CD4-positive, alpha-beta T cell treated with Interleukin-17A for 1 hour (primary cell): ENCODE measurements at places on chromosomes 12 and 14.

- peak; percentile 83 for DNase-seq
Observed at GRCh38 chr12:47276621-47277309, 197.0 kb upstream of the AMIGO2 start.

- DNase-seq, result no peak
Observed at GRCh38 chr12:3879846-3880245, 6.6 kb upstream of the PARP11 start.

- no peak for DNase-seq
Observed at GRCh38 chr12:26044592-26044991, 80.2 kb downstream of the BHLHE41 start.

GRCh38 chr12:9763025-9763424 is 2.3 kb upstream of the CD69 start:
- peak; percentile 72 for DNase-seq

DNA sequence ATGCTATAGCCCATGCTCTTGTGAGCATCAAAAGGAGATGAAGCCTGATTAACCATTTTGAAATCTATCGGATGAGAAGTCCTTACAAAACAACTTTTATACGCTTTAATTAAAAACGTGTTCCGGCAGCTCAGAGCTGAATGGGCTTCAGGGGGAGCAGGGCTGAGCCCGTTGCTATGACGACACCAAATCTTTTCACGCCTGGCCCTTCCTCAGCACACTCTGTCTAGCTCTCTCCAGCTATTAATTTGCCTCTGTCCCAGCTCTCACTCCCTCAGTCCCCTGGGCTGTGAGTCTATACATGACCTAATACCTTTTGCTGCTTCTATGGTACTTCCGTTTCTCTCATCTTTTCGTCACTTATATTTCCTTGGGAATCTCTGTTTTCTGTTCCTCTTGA is 15.8 kb downstream of the FOXA1 start:
- DNase-seq, result no peak

DNA sequence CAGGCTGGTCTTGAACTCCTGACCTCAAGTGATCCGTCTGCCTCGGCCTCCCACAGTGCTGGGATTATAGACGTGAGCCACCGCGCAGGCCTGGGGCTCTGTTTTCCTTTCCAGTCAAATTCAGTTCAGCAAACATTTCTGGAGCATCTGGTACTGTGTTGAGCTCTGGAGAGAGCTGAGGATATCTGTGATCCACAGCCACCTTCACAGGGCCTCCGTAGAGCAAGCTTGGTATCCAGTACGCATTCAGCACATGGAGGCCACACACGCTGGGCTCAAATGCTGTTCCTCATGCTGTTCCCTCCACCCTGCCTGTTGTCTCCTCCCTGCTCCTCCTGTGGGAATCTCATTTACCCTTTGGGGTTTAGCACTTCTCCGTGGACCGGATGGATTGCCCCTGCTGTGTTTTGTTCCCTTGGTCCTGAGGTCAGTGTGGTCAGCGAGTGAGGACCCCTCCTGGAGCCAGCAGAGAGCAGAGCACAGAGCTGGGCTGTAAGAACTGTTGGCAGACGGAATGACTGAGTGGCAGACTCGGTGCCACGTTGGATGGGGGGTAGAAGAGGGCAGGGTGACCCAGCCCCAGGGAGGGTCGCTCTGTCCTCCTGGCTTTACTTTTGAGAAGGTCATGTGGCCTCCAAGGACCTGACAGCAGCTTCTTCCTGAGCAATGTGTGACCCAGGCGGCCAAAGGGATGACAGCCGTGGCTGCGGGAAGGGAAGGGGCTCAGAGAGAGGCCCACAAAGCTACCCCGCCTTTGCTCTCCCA is 891 bp downstream of the RPS6KL1 start:
- DNase-seq, result no peak

GRCh38 chr12:27653661-27654060 is 42.6 kb upstream of the REP15 start:
- no peak for DNase-seq

- DNase-seq, result no peak
Observed at GRCh38 chr12:100688451-100688864, 106.1 kb upstream of the ANO4 start.

DNA sequence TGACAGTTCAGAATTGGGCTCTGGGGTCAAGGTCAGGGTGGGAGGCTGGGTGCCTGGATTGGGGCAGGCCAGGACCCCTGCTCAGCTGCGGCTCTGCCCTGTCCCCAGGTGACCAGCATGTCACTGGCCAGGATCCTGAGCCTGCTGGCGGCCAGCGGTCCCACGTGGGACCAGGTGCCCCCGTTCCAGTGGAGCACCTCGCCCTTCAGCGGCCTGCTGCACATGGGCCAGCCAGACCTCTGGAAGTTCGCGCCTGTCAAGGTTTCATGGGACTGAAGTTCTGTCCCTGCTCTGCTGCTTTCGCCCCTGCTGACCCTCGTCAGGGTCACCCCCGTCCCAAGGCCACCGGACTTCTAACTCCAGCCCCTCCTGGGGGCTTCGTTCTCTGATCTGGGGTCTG is 15.3 kb downstream of the SDS start:
- DNase-seq, result no peak

DNA sequence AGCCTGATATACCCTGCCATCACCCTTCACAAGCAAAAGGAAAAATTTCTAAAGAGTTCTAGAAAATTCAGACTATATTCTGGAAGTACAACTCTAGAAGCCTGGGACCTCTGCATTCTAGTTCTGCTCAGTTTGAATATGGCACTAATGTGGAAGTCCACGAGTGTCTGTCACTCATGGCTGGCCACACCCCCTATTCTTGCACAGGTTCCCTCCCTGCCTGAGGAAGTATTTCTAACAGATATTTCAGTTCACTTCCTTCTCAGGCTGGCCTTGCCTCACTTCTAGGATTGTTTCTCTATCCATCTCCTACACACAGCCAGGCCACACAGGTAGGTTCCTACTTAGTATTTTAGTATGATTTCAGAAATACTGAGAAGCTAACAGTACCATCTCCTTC is 67.4 kb downstream of the PHLDA1 start:
- DNase-seq, result peak; percentile 27

DNA sequence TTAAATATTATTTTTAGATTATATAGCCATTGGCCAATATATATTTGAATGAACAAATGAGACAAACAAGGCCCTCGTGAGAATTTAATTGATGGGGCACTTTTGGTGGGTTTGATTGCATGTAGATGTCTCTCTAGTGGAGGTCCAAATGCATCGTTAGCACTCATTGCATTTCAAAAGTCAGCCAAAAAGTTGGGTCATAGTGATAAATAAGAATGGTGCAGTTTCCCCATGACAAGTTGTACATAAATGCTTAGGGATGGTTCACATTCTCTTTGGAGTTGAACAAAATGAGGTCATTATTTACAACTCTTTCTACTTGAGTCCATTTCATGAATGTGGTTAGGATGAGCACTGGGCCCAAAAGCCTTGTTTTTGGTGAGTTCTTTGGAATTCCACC is 1.0 kb downstream of the BEST3 start:
- DNase-seq, result no peak

DNA sequence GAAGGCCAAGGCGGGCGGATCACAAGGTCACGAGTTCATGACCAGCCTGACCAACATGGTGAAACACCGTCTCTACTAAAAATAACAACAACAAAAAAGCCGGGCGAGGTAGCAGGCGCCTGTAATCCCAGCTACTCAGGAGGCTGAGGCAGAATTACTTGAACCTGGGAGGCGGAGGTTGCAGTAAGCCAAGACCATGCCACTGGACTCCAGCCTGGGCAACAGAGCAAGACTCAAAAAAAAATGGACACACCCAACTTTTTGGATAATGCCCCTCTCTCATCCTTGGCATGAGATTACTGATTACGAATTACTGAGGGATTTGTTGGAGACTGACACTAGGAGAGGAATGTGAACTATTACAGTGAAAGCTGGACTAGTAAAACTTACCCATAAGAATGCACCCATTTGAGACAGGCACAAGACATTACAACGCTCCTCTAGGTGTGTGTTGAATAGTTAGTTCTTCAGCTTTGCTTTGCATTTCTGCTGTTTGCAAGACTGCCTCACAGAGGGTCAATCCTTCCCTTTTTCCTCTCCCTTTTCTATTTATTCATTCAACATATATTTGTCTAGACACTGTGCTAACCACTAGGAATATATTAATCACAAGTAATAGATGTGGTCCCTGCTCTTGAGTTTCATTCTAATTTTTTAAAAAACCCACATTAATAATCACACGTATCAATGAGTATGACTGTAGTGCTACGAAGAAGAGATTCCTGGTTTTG is 46.0 kb upstream of the OR5AU1 start:
- DNase-seq, result no peak

GRCh38 chr12:115468087-115468510 is 784.1 kb upstream of the TBX3 start:
- DNase-seq, result no peak
